ENCODE measurements at places on chromosomes 13 and 19. TPM values are rescaled to one million over a fixed set of nuclear protein-coding genes. Genes with fewer than 3 reads are reported as not detected.

Gene MICOS13
- total RNA-seq, result 26.5 TPM

Gene DCT
- total RNA-seq, result not detected

Gene FSD1
- total RNA-seq, result not detected

Gene ZFP82
- total RNA-seq, result 29.9 TPM

Gene CARM1
- 50.4 TPM for total RNA-seq

Gene ONECUT3
- total RNA-seq, result not detected

Gene CLDND2
- not detected for total RNA-seq

Gene ADPRHL1
- total RNA-seq, result 3.3 TPM

Gene C19orf38
- total RNA-seq, result 2.7 TPM

Gene SNRPA
- total RNA-seq, result 23.5 TPM

Gene DLL3
- total RNA-seq, result not detected

Gene POLR1G
- 0.26 TPM for total RNA-seq

Gene CACNA1A
- total RNA-seq, result 5.8 TPM

Gene NOTCH3
- 152 TPM for total RNA-seq

Gene RNF17
- 0.49 TPM for total RNA-seq

Gene NXNL1
- total RNA-seq, result not detected

Gene SOX1
- total RNA-seq, result not detected

Gene SYCN
- total RNA-seq, result not detected

Gene TEX26
- total RNA-seq, result not detected

Gene CEACAM6
- not detected for total RNA-seq

Gene EFNA2
- 0.76 TPM for total RNA-seq

Gene ZNF285
- total RNA-seq, result 0.29 TPM

Gene UFM1
- 151 TPM for total RNA-seq

Gene ATP4A
- not detected for total RNA-seq

Gene IZUMO4
- 86.1 TPM for total RNA-seq

Gene FUT1
- total RNA-seq, result 5.0 TPM

Gene NLRP8
- not detected for total RNA-seq

Gene KIR2DL3
- not detected for total RNA-seq

Gene KLK4
- not detected for total RNA-seq

Gene GATAD2A
- 65.1 TPM for total RNA-seq

Gene CKM
- total RNA-seq, result not detected

Gene DENND1C
- total RNA-seq, result 2.1 TPM

Gene BST2
- total RNA-seq, result 205 TPM

Gene MEGF8
- total RNA-seq, result 26.8 TPM

Gene GNA15
- total RNA-seq, result 2.0 TPM

Gene LILRB1
- not detected for total RNA-seq

Gene NTF4
- not detected for total RNA-seq

Gene TMIGD2
- 0.97 TPM for total RNA-seq

Gene PNPLA6
- total RNA-seq, result 113 TPM

Gene KLF2
- 33.3 TPM for total RNA-seq

Gene IGSF23
- not detected for total RNA-seq

Gene ENOX1
- total RNA-seq, result 3.6 TPM

Gene HCST
- 47.1 TPM for total RNA-seq

Gene CACNG7
- not detected for total RNA-seq

Gene ZNF418
- total RNA-seq, result 15.8 TPM

Gene ZFR2
- total RNA-seq, result not detected
